ENCODE measurements at places on chromosomes 3 and 15.

GRCh38 chr15:31020542-31020941 is 29.1 kb upstream of the MTMR10 start:
- no peak for DNase-seq

DNA sequence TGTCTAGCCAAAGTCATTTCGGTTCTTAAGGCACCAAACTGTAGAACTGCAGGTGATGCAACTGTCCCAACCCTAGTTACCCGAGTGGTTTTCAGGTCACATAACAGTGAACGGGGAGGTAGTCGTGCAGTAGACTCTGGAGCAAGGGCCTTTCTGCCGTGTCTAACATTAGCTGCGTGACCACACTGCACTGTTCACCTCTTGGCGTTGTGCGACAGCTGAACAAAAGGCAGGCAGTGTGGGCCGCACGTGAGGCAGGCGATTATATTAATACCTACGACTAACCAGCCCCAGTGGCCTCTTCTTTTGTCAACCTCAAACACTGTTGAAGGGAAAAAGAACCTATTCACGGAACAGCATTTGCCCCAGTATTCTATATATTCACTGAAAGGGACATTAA is 2.8 kb downstream of the LRRN1 start:
- no peak for DNase-seq

DNA sequence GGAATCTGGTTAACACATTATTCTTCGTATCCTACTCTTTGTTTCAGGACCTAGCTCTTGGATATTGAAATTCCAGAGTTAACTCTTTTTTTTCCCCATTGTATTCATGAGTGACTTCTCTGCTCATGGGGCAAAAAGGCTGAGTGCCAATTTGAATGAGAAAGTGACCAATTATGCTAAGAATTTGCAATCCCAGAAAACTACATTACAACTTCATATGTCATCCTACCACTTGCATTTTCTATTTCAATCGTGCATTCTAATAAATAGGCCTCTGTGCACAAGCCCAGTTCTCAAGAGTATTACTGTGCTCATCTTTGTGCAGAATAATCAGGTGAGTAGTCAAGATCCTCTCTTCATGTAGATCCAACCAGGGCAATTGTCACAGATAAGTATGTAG is 537.8 kb downstream of the OTOL1 start:
- DNase-seq = no peak

- DNase-seq = no peak
Observed at GRCh38 chr3:101117980-101118379, 124.8 kb upstream of the ABI3BP start.

DNA sequence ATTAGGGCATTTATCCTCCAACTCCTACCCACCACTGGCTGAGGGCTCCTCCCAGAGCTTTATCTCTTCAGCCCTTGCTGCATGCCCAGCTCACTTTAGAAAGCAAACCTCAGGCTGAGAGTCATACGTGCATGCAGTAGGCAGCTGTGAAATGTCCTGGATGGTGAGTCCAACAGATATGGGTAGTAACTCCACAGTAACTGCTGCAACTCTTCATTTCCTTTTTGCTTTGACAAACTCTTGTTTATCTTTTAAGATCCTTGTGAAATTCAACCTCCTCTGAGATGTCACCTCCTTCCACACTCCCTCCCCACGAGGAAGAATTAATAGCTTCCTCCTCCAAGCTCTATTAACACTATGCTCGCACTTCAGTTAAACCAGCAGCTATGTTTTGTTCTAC is 35.9 kb upstream of the CTNNB1 start:
- DNase-seq = no peak

- no peak for DNase-seq
Observed at GRCh38 chr15:67396114-67396513, 124.8 kb upstream of the C15orf61 start.

All from NCI-H1105 treated with DMSO at 0.1 percent for 48 hours (cell line).